ENCODE measurements at places on chromosomes 13 and 19.

DNA sequence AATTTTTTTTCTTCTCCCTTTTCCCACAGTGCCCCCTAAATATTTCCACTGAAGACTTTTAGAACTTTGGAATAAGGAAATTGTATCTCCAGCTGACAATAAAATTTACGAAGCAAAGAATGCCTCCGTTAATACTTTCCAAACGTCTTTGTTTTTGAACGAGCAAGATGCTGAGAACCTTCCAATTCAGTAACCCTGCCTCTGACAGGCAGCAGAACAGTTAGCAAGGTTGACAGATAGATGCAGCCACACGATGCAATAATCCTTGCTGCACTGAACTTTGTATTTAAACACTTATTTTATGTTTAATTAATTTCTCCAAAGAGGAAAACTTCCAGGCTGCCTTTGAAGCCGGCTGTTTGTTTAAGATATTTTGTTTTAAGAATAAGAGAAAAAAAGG, 71.8 kb upstream of the TSHZ3 start:
- no peak overlapping the region for H3K27ac ChIP-seq
- no peak for DNase-seq
- no peaks in the 10 kb centered on the region for H3K4me1 ChIP-seq

DNA sequence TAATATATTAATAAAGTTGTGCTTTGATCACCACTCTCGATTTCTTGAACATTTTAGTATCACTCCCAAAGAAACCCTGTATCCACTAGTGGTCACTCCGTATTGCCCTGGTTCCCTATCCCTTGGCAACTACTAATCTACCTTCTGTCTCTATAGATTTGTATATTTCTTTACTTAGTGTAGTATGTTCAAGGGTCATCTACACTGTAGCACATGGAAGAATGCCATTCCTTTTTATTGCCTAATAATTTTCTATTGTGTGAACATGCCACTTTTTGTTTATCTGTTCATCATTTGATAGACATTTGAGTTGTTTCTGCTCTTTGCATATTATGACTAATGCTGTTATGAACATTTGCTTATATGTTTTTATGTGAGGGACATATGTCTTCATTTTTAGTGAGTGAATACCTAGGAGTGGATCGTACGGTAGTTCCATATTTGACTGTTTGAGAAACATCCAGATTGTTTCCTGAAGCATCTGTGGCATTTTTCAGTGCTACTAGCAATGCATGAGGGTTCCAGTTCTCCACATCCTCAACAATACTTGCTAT, 254.0 kb downstream of the GPC6 start:
- H3K4me3 ChIP-seq: no peak overlapping the region
- no peak overlapping the region for H3K27ac ChIP-seq
- DNase-seq: no peak
- H3K36me3 ChIP-seq: no peaks in the 10 kb centered on the region
- no peaks in the 10 kb centered on the region for H3K27me3 ChIP-seq

DNA sequence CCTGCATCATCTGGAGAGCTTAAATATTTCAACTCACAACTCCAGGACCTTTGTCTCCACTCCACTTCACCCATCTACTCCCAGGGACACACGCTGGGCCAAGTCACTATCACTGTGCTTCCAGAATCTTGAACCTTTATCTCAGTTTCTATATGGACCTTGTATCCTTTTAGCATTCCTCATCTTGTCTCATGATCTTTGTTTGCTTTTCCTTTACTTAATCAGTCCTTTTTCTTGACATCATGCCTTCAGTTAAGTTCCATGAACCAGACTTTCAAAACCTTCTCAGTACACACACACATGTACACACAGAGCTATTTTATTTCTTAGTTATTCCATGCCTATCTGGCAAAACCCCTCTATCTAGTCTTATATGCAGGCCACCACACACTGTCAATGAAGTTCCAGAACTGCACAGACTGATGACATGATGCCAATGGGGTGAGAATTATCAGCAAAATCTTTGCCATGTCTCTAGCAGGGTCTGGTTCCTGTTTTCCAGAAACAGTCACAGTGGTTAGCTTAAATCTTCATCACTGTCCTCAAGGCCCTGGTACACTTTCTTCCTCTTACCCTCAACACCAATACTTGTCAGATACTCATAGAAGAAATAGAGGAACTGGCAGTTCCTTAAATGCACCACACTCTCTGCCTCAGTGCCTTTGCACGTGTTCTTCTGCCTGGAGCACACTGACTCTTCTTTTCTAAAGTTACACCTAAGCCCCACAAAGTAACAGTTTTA, 77.6 kb upstream of the STARD13 start:
- no peaks in the 10 kb centered on the region for H3K36me3 ChIP-seq
- no peaks in the 10 kb centered on the region for H3K27me3 ChIP-seq
- no peak overlapping the region for H3K27ac ChIP-seq
- no peak for DNase-seq
- no peaks in the 10 kb centered on the region for H3K4me1 ChIP-seq
- H3K4me3 ChIP-seq: no peak overlapping the region

DNA sequence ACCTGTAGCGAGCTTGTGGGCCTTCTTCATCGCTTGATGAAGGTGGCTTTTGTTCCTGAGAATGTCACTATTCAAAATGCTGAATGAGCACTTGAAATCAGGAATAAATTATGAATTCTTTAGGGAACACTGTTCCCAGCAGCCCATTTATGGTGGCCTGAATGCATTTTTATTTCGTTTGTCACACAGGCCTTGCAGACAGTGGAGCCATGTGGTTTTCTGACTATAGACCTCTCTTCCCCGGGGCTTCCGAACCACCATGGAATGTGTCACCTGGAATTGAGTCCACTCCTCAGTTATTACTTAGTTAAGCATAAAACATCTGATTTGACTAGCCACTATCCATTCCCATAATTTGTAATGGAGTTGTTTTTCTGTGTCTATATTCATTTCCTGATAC, 396.9 kb downstream of the IRS2 start:
- no peak overlapping the region for H3K4me3 ChIP-seq
- no peaks in the 10 kb centered on the region for H3K4me1 ChIP-seq
- no peaks in the 10 kb centered on the region for H3K36me3 ChIP-seq
- peak overlapping the region; percentile 51 for H3K27ac ChIP-seq
- DNase-seq: no peak

GRCh38 chr19:1249990-1250436, 1.6 kb downstream of the MIDN start:
- H3K27me3 ChIP-seq: no peaks in the 10 kb centered on the region
- H3K27ac ChIP-seq: peak overlapping the region; percentile 100
- H3K4me1 ChIP-seq: peaks cover 58% of the 10 kb centered on the region
- DNase-seq: no peak
- H3K36me3 ChIP-seq: no peaks in the 10 kb centered on the region

GRCh38 chr13:113883314-113883811, 19.5 kb upstream of the GAS6 start:
- no peak overlapping the region for H3K27ac ChIP-seq
- peaks cover 22% of the 10 kb centered on the region for H3K4me1 ChIP-seq
- no peak overlapping the region for H3K4me3 ChIP-seq
- DNase-seq: no peak

DNA sequence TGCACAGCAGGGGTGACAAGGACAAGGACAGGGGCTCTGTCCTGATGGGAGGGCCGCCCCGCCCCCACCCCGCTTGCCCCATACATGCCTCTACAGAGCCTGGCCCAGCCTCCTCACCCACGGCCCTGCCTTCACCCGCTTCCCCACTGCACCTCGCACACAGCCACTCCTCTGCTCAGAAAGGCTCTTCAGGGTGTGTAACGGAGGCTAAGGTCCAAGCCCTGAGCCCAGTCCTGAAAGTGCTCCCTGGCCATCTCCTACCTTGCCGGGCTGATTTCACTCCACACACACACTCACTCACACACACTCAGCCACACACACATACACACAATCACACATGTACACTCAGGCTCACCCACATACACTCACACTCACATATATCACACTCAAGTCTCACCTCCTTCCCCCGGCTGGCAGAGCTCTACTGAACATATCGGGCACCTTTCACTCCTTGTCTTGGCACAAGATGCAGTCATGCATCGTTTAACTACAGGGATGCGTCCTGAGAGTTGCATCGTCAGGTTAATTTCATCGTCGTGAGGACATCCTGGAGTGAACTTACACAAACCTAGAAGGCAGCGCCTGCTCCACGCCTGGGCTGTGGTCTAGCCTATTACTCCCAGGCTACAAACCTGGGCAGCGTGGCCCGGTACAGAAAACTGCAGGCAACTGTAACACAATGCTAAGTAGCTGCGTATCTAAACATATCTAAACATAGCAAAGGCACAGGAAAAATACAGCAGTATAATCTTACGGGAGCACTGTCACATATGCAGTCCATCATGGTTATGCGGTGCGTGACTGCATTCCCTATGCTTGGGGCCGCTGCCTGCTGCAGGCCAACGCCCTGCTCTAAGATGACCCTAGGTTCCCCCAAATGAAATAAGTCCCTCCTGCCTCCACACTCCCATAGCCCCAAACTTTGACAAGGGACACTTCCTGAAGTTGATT, 13.1 kb downstream of the EPS15L1 start:
- H3K4me3 ChIP-seq: no peak overlapping the region
- no peaks in the 10 kb centered on the region for H3K27me3 ChIP-seq
- H3K36me3 ChIP-seq: no peaks in the 10 kb centered on the region
- H3K27ac ChIP-seq: peak overlapping the region; percentile 80

DNA sequence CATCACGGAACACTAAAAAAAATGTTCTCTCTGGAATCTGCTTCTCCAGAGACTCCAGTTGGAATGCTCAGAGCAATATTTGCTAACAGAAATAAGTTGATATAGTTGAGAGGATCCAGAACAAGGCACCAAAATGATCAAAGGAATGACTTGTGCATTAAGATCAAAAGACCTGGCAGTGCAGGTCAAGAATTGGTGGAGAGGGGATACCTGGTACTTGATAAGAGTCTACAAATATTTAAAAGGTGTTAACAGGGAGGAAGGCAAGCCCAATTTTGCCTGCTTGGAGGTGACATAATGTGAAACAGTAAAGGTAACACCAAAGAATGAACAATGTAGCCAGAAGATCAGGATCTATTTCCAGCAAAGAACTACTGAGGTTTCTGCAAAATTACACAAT, 20.0 kb upstream of the TNFRSF19 start:
- no peak overlapping the region for H3K4me3 ChIP-seq
- H3K27me3 ChIP-seq: no peaks in the 10 kb centered on the region
- no peak overlapping the region for H3K27ac ChIP-seq
- no peaks in the 10 kb centered on the region for H3K36me3 ChIP-seq
- DNase-seq: no peak
- H3K4me1 ChIP-seq: peaks cover 4% of the 10 kb centered on the region

GRCh38 chr13:110307767-110308655, 927 bp downstream of the COL4A2 start:
- H3K27me3 ChIP-seq: no peaks in the 10 kb centered on the region
- peaks cover 58% of the 10 kb centered on the region for H3K4me1 ChIP-seq
- no peak for DNase-seq
- peak overlapping the region; percentile 95 for H3K27ac ChIP-seq
- H3K36me3 ChIP-seq: no peaks in the 10 kb centered on the region
- H3K4me3 ChIP-seq: peak overlapping the region; percentile 84

GRCh38 chr19:38055010-38055409, 148.0 kb downstream of the SIPA1L3 start:
- H3K27ac ChIP-seq: no peak overlapping the region
- H3K27me3 ChIP-seq: no peaks in the 10 kb centered on the region
- H3K4me3 ChIP-seq: no peak overlapping the region

- no peak overlapping the region for H3K27ac ChIP-seq
- no peaks in the 10 kb centered on the region for H3K36me3 ChIP-seq
- H3K4me1 ChIP-seq: no peaks in the 10 kb centered on the region
- DNase-seq: no peak
- no peak overlapping the region for H3K4me3 ChIP-seq
- no peaks in the 10 kb centered on the region for H3K27me3 ChIP-seq
Measured at GRCh38 chr13:88806438-88806837, 1135.3 kb downstream of the SLITRK5 start.

GRCh38 chr19:42279902-42280814, 11.1 kb downstream of the CIC start:
- peak overlapping the region; percentile 100 for H3K27ac ChIP-seq
- no peaks in the 10 kb centered on the region for H3K27me3 ChIP-seq
- peak overlapping the region; percentile 68 for H3K4me3 ChIP-seq
- DNase-seq: no peak
- peaks cover 82% of the 10 kb centered on the region for H3K4me1 ChIP-seq
- no peaks in the 10 kb centered on the region for H3K36me3 ChIP-seq

DNA sequence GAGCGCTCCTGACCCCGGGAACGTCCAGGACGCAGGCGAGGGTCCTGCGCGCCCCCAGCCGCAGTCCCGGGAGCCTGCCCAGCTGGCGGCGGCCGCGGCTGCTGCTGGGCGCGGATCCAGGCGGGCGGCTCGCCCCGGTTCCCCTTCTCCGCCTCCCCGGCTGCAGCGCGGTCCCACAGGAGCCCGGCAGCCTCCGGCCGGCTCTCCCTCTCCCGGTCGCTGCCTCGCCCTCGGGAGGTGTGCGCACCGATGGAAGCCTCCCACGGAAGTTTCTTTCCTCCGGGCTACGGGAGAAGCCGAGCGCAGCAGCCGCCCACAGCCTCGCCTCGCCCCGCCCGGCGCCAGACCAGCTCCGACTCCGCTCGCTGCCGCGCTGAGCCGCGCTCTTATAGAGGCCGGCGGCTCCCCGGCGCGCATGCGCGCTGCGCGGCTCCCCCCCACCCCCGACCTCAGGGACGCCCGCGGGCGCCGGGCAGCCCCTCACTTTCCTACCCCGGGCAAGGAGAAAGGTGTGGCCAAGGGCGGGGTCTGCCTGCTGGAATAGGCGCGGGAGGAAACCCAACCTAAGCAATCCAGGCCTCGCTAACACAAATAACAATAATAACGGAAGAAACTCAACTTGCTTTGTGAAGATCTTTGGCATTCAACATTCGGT, at the start of gene SHISA2:
TSS of gene SHISA2 (minus strand) at position 360 of the 655 bp plus-strand sequence. CDS start 1,041 bp downstream, outside the sequence.
- H3K4me3 ChIP-seq: peak within 1 kb of the TSS; percentile 44
- H3K4me1 ChIP-seq: peaks cover 31% of the 10 kb centered on the region
- no peak within 1 kb of the TSS for H3K27ac ChIP-seq
- peak; percentile 37 for DNase-seq

DNA sequence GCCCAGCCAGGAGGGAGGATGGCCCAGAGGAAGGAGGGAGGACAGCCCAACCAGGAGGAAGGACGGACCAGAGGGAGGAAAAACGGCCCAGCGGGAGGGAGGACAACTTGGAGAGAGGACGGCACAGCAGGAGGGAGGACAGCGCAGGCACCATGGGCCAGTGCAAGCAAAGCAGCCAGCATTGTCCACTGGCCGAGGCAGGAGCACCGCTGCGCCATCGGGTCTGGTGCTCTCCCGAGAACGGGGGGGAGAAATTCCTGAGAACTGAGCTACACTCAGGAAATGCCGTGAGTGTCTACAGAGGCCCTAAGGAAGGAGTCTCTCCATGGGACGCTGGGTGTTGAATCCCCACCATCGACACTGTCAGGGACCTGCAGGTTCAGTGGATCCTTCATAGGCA, 38.5 kb upstream of the SOX1 start:
- no peaks in the 10 kb centered on the region for H3K27me3 ChIP-seq
- H3K27ac ChIP-seq: no peak overlapping the region
- H3K4me3 ChIP-seq: no peak overlapping the region
- H3K36me3 ChIP-seq: no peaks in the 10 kb centered on the region
